ENCODE measurements at places on chromosomes 1 and 21.

DNA sequence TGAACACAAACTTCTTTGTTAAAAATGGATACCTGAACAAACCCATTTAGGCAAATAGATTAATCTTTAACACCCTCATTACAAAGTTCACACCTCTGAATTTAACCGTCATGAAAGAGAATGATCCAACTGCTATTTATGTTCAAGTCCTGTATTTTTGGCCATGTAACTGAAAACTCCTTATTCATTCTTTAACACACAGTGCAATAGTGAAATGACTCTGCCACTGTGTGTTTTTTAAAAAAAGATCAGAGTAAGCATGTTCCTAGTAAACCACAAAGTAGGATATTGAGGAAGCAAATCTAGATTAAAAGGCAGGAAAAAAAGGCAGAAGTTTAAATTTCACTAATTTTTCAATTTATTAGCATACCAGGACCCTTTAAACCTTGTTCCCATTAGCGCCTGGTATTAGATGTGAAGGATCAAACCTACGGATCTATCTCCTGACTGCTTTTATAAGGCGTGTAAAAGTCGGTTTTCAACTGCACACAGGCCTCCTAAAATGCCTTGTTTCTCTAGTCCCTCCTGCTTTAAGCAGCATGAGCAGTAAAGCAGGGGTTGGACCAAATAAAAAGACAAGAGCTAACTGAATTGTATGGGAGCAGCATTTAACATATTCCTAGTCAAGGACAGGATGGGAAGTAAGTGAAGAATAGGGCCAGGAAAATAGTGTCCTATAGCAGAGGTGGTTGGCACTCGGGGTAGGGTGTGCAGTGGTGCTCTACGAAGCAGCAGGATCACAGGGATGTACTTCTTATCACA, 33.4 kb downstream of the NUCKS1 start:
- no peak for DNase-seq

DNA sequence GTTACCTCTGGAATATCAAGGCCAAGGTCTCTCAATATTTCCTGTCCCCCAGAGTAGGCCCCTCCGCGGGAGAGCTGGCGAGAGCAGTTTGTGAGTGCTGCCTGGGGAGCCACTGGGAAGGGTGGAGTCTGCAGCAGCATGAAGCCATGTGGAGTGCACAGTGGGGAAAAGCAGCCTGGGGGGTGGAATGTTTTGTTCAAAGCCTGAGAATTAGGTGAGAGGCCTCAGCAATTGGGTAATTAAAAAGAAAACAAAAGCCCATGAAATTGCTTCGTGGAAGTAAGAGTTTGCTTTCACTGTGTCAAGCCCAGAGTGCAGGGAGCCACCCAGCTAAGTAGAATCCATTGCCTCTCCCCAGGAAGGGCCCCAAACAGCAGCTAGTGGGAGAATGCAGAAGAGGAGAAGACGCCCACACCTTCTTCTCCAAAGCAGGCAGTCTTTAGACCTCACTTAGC, 30.2 kb upstream of the DISC1 start:
- DNase-seq, result no peak

DNA sequence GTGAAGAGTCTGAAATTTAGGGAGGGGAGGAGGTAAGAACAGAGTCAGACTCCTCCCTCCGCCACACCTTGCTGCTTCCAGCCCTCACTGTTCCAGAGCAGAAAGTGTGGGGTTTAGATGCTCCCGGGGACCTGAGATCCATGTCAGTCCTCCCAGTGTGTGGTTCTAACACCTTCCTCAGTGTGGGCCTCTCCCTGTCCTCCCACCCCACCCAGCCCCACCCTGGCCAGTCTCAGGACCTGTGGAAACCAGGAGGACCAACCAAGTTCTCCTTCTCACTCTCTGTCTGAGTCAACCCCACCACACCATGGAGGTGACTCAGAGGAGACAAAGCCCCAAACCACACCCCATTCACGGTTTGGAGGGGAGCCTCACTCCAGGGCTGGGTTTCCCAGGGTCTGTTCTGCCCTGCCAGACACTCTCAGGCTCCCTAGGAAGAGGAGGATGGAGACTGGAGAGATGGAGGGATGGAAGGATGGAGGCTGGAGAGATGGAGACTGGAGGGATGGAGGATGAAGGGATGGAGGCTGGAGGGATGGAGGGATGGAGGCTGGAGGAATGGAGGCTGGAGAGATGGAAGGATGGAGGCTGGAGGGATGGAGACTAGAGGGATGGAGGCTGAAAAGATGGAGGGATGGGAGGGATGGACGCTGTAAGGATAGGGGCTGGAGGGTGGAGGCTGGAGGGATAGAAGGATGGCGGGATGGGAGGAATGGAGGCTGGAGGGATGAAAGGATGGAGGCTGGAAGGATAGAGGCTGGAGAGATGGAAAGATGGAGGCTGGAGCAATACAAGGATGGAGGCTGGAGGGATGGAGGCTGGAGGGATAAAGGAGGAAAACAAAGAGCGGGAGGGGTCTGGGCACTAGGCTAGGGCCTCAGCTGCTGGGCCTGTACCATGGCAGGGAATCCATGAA, 100.9 kb upstream of the RUNX3 start:
- peak; percentile 19 for DNase-seq

DNA sequence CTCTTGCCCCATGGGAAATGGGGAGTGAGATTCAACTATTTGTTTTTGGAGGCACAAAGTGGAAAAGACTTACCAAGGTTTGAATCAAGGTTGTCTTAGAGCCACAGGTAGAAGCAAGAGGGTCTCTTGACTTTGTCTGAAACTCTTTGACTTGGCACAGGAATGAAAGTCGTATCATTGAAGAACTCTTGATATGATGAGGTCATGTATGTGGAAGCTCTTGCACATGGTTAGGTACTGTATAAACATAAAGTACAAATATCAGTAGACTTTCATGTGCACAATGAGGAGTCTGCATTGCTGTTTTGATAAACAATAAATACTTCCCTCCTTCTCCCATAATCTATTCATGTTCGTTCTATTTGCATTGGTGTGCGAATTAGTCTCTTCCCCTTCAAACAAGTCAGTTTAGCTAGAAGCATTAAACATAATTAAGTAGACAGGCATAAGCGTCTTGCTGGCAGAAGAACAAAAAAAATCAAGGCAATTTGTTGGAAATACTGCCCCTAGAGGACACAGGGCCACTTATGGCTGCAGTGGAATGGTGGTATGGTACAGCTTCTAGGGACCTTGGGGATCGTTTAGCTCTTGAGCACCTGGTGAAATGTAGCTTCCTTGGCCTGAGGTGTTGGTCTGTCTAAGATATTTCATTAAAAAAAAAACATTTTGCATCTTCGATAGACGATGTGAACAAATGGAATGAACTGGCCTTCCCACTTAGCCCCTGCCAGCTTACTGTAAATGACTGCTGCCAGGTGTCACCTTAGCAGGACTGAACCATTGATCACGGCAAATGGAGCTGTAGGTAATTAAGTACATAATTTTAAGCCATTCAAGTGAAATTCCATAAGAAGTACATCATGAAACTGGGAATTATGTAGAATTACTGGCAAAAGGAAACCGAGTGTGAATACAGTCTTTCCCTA, 218.0 kb upstream of the GALNT2 start:
- peak; percentile 20 for DNase-seq
